Progenitor cell of endocrine pancreas (in vitro differentiated cells): ENCODE measurements at places on chromosomes 11 and 22. TPM values are rescaled to one million over a fixed set of nuclear protein-coding genes. Genes with fewer than 3 reads are reported as not detected.
A peak's percentile ranks its signal among the peaks of the same experiment; 100 is the strongest.

DNA sequence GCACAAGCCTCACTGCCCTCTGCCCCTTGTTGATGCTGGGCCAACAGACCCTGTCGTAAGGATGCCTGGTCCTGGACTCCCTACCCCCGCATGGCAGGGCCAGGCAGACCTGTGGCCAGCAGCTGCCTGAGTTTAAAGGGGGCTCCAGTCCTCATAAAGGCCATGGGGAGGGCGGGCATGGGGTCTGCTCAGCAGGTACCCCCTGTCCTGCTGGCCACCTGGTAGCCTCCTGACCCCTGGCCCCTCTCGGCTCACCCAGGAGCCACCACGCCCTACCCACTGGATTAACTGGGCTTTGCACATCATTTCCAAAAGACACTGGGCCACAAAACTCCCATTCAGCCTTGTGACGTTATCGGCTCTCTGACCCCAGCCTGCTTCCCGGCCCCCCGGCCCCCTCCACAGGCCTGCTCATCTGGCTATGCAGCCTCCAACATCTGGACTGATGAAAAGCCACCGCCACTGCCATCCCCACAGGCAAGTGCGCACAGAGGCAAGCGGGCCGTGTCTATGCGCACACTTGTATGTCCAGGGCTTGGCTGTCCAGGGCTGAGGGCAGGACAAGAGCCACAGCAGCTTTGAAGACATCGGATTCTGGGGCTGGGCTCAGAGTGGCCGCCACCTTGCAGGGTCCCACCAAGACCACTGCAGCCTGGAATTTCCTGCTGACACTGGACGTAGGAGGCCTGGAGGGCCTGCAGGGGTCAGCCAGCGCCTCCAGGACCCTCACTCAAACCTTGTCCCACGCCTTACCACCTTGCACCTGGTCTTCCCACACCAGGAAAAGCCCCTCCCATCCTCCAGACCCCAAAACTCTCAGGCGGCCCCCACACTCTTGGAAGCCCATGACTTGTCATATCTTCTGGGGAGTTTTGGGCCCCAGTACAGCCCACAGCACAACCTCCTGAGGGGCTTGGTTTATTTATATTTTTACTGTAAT lies 48.7 kb downstream of the IGF2 start:
- DNase-seq: no peak

- no peak for DNase-seq
Observed at GRCh38 chr11:100800202-100800601, 113.1 kb downstream of the ARHGAP42 start.

GRCh38 chr11:66860449-66860831 lies 3.6 kb downstream of the LRFN4 start:
- DNase-seq: no peak

DNA sequence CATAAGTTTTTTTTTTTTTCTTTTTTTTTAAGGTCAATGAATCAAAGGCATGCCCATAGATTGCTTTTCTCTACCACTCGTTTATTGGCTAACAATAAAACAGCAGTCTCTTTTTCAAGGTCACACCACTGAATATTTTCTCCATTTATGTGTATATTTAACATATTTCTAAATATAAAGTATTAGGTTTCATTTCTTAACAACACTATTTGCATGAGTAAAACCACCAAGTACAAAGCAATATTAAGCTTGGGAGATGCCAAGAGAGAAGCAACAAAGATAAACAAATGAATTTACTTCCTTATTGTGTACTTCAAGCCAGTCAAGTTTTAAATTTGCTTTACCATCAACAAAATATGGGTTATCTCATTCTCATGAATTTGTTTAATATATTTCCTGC lies 708.9 kb upstream of the CCDC179 start:
- DNase-seq: no peak

DNA sequence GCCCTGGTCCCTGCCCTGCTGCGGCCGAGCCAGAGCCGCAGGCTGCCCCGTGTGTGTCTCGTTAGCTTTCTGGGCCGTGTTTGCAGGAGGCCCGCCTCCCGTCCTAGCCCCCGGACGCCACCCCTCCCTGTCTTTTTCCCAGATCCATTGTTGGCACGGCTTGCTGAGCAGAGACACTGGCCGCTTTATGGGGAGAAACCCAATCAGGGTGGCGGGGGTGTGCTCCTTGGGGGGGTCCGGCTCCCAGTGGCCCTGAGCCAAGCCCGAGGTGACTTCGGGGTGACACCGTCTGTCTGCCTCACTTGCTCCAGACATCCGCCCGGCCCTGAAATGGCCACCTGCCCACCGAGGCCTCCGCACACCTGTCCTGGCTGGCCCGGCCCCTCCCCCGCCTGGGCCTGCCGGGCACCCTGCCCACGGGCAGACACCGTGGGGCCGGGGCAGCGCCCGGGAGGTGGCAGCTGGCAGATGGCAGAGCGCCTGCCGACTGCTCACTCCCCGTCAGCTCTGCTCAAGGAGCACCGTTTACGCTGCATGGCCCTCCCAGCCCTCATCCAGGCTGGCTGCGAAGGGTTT lies 43.1 kb upstream of the PPARA start:
- no peak for DNase-seq

GRCh38 chr11:9905960-9906791 lies 242.3 kb downstream of the SWAP70 start:
- DNase-seq: no peak

GRCh38 chr22:45645526-45646414 lies 25.9 kb upstream of the ATXN10 start:
- DNase-seq: peak; percentile 86

- DNase-seq: no peak
Observed at GRCh38 chr11:112321501-112322172, 61.0 kb upstream of the PLET1 start.

DNA sequence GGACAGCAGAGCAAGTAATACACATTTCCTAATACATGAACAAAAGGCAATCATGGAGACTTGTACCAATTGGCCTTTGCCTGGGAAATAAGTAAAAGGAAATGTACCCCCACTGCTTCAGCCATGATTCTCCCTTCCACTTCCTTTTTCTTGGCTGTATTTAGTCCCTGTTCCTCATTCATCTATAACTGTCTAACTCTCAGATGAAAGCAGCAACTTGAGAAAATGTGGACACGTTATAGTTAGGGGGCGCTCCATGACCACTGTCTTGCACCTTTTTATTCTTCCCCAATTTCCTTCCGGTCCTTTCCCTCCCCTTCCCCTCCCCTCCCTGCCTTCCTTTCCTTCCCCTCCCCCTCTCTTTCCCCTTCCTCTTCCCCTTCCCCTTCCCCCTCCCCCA lies 61.3 kb upstream of the BARX2 start:
- no peak for DNase-seq

- DNase-seq: no peak
Observed at GRCh38 chr11:86591631-86592030, 80.8 kb downstream of the ME3 start.

DNA sequence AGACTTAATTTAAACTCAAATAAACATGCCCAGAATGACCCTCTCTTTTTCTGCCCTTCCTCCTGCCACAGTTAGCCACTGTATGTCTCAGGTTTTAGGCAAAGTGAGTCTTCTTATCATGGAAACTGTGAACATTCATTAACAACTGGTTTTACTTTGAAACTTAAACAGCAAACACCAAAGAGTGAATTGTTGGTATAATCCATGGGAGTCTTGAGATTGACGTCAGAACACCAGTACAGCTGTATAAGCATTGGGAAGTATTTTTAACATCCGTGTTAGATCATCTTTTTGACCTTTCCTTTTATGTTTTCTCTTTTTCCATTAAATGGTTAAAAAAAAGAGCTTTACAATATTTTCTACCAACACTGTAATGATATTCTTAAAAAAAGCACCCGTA lies 38.9 kb downstream of the ARHGEF12 start:
- DNase-seq: no peak

DNA sequence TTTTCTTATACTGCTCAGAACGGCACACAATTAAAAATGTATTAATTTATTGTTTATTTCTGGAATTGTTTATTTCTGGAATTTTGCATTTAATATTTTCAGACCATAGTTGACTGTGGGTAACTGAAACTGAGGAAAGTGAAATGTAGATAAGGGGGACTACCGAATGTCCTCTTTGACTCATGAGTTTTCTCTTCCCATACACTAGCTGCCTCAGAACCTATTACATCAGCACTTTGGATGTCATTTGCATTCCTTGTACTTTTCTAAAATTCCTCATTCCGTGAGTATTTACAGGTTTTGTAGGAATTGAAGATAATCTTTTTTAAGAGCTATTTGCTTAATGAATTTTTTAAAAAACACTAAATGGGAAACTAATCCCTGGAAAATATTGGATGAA lies 29.8 kb downstream of the ZC3H12C start:
- DNase-seq: no peak

APOL3 gene
- not detected in 2 replicates for total RNA-seq
